ENCODE measurements at places on chromosomes 1 and 21.
A peak's percentile ranks its signal among the peaks of the same experiment; 100 is the strongest.

GRCh38 chr21:45351061-45351460, 53.9 kb upstream of the COL18A1 start:
- DNase-seq: no peak

- peak; percentile 65 for DNase-seq
Observed at GRCh38 chr1:156711011-156711817, 5.8 kb upstream of the CRABP2 start.

DNA sequence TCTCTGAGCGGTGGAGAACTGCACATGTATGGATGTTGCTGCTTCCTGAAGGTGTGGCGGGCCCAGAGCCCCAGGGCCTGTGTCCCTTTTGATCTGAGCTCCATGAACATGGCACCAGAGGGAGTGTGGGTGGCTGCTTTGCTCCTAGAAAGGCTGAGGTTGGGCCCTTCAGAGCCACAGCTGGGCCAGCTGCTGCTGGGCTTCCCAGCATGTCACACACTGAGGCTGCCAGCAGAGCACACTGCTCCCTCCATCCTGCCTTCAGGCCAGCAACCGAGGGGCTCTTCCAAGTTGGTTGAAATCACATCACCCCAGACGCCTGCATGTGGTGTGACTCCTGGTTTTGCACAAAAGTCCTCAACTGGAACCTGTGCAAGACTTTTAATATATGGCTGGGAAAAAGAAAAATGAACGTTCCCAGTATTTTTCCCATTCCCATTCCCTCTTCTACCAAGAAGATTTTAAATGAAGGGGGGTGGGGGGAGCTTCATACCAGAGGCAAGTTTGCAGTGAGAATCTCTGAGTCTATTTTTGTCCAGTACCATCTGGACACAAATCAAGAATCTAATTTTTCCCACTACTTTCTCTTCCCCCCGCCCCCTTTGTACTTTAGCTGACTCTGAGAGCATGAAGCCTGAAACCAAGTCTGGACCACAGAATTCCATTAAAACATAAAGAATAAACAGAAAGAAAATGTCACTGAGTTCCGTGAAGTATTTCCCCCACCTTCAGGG, 26.2 kb upstream of the NGF start:
- DNase-seq: peak; percentile 60

- DNase-seq: no peak
Observed at GRCh38 chr1:19055701-19056100, 99.2 kb upstream of the IFFO2 start.

GRCh38 chr1:2429780-2430591, 17.6 kb upstream of the PEX10 start:
- DNase-seq: no peak

- DNase-seq: peak; percentile 70
Observed at GRCh38 chr1:215568299-215568692, 1.2 kb downstream of the KCTD3 start.

DNA sequence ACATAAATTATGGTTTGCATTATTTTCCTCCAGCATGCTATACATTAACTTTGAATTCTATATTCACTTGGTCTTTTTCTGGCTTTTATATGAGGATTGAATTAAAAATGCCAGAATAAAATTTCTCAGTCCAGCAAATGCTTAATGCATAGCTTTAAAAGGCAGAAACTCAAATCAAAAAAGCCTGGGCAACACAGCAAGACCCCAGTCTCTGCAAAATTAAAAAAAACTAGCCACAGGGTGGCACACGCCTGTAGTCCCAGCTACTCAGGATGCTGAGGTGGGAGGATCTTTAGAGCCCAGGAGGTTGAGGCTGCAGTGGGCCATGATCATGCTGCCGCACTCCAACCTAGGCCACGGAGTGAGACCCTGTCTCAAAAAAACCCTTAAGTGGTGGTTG, 19.8 kb downstream of the ATP1B1 start:
- no peak for DNase-seq

GRCh38 chr21:40652436-40652835, 194.5 kb downstream of the DSCAM start:
- DNase-seq: no peak

DNA sequence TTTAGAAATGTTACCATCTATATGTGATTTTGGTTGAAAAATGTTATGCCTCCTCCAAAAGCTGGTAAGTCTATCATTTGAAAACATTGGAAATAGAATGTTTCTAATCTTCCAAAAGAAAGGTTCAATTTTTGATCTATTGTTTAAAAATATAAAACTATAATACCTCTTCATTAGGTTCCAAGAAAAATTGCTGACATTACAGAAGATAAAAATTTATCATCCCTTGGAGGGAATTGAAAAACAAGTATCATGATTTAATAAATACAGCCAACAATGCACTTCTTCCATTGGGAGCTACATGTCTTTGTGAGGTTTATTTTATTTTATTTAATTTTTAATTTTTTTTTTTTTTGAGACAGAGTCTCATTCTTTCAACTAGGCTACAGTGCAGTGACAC, 148.5 kb downstream of the PIK3R3 start:
- DNase-seq: no peak

- DNase-seq: no peak
Observed at GRCh38 chr1:228793032-228793431, 57.8 kb downstream of the RHOU start.

- DNase-seq: peak; percentile 45
Observed at GRCh38 chr1:246724731-246725095, 504 bp downstream of the SCCPDH start.

DNA sequence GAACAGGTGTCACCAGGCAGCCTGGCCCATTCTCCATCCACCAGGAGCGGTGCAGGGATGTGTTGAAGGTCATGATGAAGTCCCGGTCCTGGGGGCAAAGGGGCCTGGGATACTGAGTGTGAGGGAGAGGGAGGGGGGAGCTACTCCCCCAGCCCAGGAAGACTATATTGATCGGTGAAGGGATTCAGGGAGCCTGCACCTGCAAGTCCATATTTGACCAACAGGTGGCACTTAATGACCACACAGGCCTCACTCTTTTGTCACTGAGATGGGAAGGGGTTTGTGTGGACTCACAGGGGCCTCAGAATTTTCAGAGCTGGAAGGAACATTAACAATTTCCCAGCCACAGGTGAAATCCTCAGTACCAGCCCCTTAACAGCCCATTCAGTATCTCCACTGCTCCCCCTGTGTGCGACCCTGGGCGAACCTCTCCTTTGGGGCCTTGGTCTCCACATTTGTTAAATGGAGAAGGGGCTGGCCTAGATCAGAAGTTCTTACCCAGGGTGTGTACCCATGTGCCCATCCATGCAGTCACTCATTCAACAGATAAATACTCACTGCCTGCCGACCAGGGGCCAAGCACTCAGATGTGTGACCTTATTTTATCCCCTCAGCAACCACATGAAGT, 55.6 kb downstream of the NKAIN1 start:
- DNase-seq: peak; percentile 49

- no peak for DNase-seq
Observed at GRCh38 chr1:4595341-4596225, 58.8 kb upstream of the AJAP1 start.

GRCh38 chr1:114353262-114353661, 157.7 kb downstream of the TRIM33 start:
- peak; percentile 77 for DNase-seq

DNA sequence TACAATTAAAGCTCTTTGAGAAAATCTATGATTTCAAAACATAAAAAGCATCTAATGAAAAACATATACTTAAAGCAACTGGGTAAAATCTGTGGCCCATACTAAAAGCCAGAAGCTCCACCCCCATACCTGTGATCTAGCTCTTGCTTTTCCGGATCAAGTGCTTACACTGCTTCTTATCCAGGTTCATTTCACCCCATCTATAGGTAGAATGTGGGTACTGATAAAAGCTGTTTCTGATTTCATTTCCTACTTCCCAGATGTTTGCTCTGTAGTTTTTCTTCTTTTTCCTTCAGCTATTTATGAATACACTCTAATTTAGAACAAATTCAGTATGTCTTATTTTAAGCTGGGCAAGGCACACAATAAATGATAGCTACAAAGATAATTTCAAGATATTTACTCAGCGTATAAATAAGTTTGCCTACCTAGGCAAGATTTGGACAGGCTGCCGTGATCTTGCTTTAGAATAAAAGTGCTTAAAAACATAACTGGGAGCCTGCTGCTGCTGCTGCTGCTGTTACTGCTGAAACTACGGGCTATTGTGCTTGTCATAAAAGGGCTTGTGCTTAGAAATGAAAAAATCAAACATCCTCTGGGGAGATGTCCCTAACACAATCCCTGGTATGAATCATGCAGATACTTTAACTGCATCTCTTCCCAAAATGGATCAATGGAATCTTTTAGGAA, 2.1 kb downstream of the SIPA1L2 start:
- peak; percentile 42 for DNase-seq

DNA sequence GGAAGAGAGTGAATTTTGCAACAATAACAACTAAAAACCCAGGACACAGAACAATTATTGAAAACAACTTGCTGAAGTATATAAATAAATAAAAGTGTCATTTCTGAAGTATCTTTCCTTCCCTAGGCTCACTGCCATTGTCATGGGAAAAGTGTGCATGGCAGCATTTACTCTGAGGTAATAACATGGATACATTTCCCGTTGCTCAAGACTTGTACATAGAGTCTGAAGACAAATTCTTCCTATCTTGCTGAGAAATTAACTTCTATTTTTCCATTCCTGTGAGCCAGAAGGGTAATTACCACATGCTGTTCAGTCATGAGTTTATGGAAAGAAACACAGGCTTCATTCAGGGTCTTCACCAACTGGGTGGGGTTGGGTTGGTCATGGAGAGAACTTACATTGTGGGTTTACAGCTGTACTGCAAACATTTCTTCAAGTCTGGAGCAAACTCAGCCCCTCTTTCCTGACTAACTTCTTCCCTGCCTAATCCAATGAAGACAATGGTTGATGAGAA, 32.2 kb downstream of the ST6GALNAC3 start:
- DNase-seq: no peak

- no peak for DNase-seq
Observed at GRCh38 chr1:53396573-53397268, 62.5 kb upstream of the DMRTB1 start.

GRCh38 chr1:59638231-59638711, 176.5 kb upstream of the HOOK1 start:
- peak; percentile 80 for DNase-seq

DNA sequence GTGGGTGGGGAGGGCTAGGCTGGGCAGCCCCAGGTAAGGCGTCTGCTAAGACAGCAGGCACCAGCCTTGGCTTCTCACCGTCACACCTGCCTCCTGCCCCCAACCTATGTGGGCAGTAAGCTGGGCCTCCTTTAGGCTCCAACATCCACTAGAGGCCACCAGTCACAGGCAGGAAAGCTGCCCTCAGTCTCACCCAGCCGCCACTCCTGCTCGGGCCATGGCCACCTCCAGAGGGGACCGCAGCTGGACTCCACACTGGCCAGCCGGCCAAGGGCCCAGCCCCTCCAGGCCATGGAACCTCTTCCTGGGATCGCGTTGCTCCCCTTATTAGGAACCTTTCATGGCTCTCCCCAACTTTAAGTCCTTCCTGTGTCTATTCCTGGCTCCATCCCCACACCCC, 74.5 kb downstream of the MRPL37 start:
- no peak for DNase-seq

- no peak for DNase-seq
Observed at GRCh38 chr1:177383715-177384114, 213.0 kb downstream of the BRINP2 start.

Data from cardiac fibroblast (primary cell).